Activated CD4-positive, alpha-beta memory T cell treated with anti-CD3 and anti-CD28 coated beads for 36 hours (primary cell): ENCODE measurements at places on chromosomes 3 and 15. TPM values are rescaled to one million over a fixed set of nuclear protein-coding genes. Genes with fewer than 3 reads are reported as not detected.

The KBTBD13 gene
- total RNA-seq = not detected

DNA sequence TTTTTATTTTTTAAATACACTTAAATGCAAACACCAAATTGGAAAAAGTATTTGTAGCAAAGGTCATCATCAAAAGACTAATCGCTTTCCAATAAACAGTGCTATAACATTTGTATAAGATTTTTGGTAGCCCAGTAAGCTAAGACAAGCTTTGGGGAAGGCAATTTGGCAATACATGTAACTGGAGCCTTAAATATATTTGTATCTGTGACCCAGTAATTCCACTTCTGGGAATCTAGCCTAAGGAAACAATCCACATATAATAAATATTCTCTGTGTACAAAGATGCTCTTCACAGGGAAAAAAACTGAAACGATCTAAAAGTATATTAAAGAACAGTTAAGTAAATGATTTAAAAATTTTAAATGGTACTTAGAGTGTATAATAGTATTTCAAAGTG lies 65.5 kb upstream of the TJP1 start:
- DNase-seq = no peak

DNA sequence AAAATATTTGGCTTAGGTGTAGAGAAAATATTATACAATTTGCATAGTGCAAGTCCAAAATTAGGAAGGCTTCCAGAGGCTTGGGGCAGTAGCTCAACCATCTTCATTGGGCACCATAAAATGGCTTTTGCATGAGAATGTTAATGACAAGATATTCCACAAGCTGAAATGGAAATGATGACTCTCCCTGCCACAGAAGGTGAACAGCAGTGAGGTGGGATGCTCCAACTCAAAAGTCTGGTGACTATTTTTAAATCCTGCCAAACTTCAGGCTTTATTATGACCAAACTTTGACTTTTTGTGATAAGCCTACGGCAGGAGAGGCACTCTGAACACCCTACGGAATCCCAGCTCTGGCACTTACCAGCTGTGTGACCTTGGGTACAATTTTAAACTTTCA lies 37.6 kb downstream of the ARHGEF3 start:
- DNase-seq = no peak

GRCh38 chr3:153356908-153357307 lies 194.9 kb downstream of the RAP2B start:
- DNase-seq = no peak

DNA sequence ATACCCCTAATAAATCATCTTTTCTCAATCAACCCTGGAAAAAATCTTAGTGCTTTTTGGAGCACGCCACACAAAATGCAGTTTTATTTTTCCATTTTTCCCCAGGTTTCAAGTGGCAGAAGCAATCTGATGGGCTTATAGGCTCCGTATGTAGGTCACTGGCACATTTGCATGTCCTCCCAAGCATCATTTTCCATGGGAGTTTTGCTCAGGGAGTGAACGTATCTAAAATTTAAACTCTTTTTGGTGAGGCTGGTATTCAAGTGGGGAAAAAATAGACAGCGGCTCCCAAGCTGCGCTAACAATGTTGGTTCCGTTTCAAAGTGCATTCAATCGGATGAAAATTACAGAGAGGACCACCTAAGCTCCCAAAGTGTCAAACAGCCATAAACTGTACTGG lies 233.4 kb downstream of the MEX3B start:
- no peak for DNase-seq

GRCh38 chr3:158671821-158672214 lies 630 bp downstream of the LXN start:
- no peak for DNase-seq

GRCh38 chr15:75531041-75531450 lies 48.1 kb downstream of the PTPN9 start:
- DNase-seq = no peak

- DNase-seq = no peak
These were observed 32.4 kb downstream of the GJD2 start for GRCh38 chr15:34722439-34722836.

The CHRFAM7A gene
- 0.90 TPM for total RNA-seq

The CKMT1B gene
- 0.36 TPM for total RNA-seq

DNA sequence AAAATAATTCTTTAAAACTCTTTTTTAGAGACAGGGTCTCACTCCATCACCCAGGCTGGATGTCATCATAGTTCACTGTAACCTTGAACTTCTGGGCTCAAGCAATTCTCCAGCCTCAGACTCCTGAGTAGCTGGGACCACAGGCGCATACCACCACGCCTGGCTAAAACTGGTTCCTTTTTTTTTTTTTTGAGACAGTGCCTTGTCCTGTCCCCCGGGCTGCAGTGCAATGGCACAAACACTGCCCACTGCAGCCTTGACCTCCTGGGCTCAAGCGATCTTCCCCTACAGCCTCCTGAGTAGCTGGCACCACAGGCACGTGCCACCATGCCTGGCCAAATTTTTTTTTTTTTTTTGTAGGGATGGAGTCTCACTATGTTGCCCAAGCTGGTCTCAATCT lies 23.7 kb upstream of the FURIN start:
- DNase-seq = no peak

DNA sequence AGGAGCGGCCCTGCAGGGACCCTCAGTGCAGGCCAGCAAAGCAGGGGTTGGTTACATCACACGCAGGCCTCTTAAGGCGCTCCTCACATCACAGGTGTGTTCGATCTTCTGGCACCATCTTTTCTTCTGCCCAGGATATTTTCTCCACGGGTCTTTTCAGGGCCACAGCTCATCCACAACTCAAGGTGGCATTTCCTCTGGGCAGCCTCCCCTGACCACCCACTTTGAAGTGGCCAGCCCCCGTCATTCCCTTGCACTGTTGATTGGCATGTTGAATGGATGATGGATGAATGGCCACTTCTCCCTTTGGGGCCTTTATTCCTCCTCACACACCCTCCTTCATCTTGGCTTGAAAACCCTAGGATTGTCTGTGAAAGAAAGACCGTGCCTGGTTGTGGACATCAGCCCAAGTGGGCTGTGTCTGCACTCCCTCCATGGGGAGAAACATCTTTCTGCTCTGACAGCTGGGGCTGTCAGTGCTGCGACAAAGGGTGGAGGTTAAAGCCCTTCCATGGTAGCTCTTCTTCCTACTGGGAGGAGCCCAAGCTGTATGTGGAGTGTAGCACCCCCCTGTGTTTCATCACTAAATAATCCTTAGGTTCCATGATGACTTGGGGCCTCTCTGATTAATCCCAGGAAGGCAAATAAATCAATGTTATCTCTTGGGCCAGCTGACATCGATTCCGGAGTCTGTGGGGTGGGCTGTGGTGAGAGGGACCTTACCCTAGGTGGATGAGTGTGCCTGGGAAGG lies 102.5 kb downstream of the EPHB1 start:
- DNase-seq = no peak

DNA sequence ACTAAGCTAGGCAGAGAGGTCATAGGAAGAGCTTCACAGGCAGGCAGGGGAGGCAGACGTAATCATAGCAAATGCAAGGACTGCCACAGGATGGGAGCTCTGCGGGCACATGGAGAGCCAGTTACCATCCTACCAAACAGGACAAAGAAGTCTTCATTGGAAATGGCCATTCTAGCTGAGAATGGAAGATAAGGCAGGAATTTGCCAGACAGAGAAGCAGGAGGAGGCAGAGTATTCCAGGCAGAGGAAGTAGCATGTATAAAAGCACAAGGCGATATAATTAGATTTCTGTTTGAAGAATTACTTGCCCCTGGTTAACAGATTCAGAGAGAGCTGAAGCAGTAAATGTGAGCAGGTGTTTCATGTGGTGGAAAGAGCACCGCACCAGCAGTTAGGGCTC lies 3.5 kb upstream of the SEMA5B start:
- DNase-seq = no peak

DNA sequence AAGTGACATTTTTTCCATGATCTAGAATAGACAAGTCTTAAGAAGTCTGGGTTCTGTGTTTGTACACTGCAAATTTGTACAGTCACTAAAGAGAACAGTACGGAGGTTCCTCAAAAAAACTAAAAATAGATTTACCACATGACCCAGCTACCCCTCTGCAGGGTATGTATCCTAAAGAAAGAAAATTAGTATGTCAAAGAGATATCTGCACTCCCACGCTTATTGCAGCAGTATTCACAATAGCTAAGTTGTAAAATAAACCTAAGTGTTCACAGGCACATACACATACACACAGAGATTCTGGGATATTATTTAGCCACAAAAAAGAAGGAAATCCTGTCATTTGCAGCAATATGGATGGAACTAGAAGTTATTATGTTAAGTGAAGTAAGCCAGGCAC lies 120.4 kb downstream of the ZIC1 start:
- no peak for DNase-seq

- DNase-seq = no peak
These were observed 6.3 kb downstream of the SCG3 start for GRCh38 chr15:51687565-51687964.

The C2CD4A gene
- total RNA-seq = 2.6 TPM

DNA sequence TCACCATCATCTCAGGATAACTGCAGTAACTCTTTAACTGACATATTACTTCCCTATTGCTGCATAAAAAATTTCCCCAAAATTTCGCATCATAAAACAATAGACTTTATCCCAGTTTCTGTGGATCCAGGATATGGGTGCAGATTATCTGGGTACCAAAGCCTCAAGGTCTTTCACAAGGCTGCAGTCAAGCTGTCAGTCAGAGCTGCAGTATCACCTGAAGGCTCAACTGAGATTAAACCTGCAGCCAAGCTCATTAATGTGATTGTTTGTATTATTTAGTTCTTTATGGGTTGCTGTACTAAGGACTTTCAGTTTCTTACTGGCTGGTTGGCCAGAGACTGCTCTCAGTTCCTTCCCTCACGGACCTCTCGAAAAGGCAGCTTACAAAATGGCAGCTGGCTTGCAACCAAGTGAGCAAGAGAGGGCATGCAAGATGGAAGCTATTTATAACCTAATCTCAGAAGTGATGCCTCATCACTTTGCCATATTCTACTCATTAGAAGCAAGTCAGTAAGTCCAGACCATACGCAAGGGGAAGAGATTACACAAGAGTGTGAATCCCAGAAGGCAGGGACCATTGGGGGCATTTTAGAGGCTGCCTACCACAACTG lies 54.9 kb downstream of the DCUN1D1 start:
- DNase-seq = no peak

The SKIC8 gene
- total RNA-seq = 51.3 TPM

DNA sequence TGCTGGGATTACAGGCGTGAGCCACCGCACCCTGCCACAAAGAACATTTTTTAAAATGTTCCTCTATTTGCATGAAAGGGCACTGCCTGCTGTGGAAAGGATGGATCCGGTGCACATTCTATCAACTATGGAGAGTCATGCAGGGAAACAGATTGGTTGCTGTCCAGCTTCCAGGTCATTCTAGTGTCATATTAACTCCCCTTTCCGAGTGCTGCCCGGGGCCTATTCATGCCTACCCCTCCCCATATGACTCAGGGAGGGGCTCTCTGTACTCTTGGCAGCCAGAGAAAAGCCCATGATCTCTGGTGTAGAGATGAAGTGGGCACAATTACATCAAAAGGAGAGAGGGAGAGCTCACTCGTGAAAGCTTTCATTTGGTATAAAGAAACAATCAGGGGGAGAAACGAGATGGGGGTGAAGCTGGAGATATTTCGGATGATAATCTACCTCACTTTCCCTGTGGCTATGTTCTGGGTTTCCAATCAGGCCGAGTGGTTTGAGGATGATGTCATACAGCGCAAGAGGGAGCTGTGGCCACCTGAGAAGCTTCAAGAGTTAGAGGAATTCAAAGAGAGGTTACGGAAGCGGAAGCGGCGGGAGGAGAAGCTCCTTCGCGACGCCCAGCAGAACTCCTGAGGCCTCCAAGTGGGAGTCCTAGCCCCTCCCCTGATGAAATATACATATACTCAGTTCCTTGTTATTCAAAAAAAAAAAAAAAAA lies 16.1 kb upstream of the AHSG start:
- DNase-seq = no peak

DNA sequence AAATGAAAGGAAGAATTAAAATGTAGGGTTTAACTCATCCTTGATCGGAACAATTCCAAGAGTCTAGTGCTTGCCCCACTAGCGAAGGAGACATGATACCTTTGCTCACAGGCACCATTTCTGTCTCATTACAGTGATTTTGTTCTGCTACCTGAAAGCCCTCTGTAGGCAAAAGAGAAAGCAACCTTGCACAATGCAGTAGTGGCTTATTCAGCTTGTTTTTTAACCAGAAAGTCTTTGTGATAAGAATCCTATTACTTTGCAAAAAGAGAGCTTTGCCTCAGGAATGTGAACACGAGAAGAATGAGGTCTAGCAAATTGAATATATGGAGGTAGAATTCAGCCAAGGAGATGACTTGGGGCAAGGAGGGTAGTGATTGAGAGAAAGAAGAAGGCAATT lies 684.4 kb downstream of the GRM7 start:
- DNase-seq = no peak

The CDHR4 gene
- not detected for total RNA-seq

The PIERCE2 gene
- not detected for total RNA-seq

The PXYLP1 gene
- 9.0 TPM for total RNA-seq

DNA sequence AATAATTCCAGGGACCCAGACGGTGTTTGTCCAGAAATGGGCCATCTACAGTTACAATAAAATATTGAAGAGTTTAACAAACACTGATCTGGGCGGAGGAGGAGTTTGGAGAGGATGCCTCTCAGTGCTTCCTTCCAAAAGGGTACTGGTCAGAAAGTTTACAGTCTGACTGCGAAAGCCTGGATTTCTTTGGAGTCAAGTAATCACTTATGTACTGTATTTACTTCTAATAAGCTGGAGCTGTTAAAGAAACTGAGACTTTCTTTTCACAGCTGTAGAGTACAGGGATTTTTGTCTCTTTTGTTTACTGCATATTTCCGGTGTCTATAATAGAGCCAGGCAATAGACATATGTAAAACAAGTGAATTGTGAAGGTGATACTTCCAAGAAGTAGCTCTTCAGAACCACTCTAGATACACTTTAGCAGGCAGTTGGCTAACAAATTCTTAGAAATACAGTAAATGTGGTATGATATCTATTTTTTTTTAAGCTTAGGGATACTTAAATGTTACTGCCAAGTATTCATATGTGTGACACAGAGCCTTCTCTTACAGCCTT lies 22.1 kb upstream of the NEO1 start:
- DNase-seq = no peak

- DNase-seq = no peak
These were observed 50.9 kb downstream of the FEM1B start for GRCh38 chr15:68328443-68328842.

DNA sequence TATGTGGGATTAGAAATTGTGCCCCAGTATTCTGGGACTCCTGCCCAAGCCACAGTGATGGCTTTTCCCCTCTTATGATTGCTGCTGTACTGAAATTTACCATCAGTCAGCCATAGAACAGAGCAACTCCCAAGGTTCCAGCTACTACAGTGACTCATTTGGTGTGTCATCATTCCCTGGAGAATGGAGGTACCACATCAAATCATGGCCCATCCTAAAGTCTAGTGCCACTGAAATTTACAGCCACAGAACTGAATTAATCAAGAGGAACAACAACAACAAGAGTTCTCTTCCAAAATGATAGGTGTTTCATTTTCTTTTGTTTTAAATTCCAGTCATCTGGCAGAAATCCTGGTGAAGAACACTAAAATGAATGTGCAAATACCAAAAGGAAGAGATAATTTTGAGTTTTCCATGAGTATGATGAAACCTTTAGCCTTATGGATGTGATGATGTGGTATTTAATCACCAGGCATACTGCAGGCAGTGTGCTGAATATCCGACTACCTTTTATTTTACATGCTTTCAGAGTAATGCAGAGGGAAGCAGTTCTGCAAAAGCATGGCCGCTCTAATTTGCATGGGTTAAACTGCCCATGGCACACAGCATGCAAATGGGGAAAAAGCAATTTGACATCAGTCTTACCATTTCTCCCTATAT lies 75.6 kb upstream of the SLC2A2 start:
- DNase-seq = no peak
